ENCODE measurements at places on chromosomes 1 and 21. TPM values are rescaled to one million over a fixed set of nuclear protein-coding genes. Genes with fewer than 3 reads are reported as not detected.

The RNU1-4 gene
- 19,908 TPM for total RNA-seq

The NBPF4 gene
- not detected for total RNA-seq

The AGMAT gene
- 1.5 TPM for total RNA-seq

DNA sequence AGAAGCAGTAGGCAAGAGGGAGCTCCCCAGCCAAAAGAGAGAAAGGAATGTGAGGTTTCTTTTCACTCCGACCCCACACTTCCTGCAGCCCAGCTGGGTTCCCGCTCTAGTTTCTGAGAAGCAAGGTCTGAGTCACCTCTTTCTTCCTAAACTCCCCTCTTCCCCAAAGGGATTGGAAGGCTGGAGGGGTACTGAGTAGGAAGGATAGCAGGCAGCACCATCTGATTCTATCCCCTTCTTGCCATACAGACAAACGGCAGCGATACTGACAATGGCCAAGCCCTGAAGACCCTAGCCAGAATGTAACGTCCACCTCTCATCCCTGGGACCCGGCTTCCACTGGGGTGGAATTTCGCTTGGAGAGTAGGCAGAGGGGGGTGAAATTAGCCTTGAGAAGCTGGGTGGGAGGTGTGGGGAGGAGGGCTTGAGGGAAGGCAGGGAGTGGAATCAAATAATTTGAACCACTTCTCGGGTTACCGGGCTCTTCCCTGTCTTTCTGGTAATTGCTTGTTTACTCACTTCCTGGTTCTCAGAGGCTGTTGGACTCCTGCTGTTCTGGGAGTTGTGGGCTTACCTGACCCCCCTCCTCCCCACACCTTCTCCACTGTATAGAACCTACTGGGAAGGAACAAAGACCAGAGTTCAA, 13.2 kb downstream of the IER5 start:
- DNase-seq, result no peak

- no peak for DNase-seq
These were observed 179.2 kb upstream of the RAB4A start for GRCh38 chr1:229091721-229092136.

DNA sequence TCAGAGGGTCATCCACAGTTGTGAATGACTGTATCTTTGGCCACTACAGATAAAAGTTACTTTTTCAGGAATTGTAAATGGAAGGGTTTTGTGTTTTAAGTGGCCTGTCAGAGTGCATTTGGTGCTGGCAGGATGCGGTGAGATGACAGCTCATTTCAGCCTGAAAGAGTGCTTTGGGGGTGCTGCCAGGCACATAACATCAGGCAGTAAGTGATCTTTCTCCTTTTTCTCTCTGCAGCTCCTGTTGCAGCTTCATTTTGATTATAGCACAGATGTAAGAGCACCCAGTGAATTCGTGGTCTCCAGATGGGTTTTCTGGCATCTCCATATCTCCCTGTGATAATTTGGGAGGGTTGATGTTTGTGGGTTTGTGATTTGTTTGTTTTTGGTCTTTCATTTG, 14.8 kb upstream of the FAM163A start:
- DNase-seq, result no peak

GRCh38 chr1:244096066-244096610, 45.1 kb downstream of the ZBTB18 start:
- no peak for DNase-seq

DNA sequence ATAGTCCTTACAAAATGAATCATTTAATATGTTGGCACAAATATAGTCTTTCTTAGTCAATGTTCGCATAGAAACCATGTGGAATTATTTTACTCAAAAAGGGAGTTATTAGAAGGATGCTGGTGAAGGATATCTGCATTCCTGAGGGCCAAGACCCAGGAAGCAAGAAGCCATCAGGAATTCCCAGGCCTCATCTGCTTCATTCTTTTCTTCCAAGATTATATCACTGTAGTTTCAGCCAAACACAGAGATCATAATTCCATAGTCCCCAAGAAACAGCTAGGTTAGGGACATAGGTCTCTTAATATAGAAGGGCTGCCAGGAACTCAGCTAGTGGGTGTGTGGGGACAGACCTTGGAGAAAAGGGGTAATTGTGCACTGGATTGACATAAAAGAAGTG, 28.6 kb upstream of the DISC1 start:
- no peak for DNase-seq

GRCh38 chr1:167175901-167176300, 44.8 kb upstream of the POU2F1 start:
- no peak for DNase-seq

- no peak for DNase-seq
These were observed 206.8 kb downstream of the ST6GALNAC3 start for GRCh38 chr1:76281306-76281705.

DNA sequence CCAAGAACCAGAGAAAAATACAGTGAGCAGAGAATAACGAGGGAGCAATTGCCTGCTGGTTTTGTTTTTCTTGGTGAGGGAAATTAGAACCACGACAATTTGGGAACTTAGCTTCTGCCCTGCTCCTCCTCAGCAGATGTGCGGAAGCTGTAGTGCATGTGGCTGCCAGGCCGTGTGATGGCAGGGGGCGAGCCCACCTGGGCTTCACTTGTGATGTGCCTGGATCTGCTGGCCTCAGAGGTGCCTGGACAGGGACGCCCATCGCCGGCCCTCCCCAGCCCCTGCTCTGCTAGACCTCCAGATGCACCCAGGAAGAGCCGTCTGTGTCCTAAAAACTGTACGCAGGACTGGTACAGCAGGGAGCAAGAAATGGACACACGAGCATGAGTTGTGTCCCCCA, 28.5 kb upstream of the C1orf174 start:
- no peak for DNase-seq

DNA sequence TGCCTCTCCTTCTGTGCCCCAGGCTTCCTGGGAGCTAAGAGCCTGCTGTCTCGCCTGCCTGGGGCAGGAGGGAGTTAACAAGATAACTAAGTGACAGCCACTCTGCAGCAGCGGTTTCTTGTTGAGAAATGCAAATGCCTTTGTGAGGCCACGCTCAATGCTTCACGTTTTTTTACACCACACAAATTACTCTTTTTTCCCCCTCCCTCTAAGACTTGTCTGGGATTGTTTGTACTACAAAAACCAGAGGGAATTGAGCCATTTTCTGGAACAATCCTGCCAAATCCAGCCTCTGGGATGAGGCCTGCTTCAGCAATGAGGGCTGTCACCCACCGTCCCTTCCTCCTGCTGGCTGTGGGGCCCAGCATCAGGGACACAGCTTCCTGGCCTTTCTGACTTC, 119.6 kb downstream of the ACTL8 start:
- no peak for DNase-seq

Data from vagina (tissue), 2 donors.